Stimulated activated CD4-positive, alpha-beta T cell treated with anti-CD3 and anti-CD28 coated beads, Interleukin-1b, Interleukin-23, amount 100 ng/mL, for 1 hour (primary cell): ENCODE measurements at places on chromosomes 11 and 22.

DNA sequence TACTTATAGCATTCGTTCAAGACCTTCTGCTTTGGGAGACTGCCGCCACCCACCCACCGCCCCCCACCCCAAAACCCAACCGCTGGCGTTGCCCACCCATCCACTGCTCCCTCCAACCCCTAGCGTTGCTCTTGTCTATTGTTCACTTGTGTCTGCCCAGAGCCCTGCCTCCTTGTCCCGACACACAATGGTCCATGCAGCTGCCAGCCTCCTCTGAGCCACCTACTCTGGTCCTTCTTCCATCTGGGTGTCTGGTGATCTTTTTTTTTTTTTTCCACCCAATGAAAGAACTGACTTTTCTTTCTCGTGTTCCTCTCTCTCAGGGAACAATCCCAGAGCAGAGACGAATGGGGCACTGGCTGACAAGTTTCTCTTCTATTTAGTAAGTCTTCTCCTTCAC lies 256.0 kb upstream of the SESN3 start:
- DNase-seq = no peak

- no peak for DNase-seq
Observed at GRCh38 chr22:37464181-37464580, 22.0 kb downstream of the MFNG start.

DNA sequence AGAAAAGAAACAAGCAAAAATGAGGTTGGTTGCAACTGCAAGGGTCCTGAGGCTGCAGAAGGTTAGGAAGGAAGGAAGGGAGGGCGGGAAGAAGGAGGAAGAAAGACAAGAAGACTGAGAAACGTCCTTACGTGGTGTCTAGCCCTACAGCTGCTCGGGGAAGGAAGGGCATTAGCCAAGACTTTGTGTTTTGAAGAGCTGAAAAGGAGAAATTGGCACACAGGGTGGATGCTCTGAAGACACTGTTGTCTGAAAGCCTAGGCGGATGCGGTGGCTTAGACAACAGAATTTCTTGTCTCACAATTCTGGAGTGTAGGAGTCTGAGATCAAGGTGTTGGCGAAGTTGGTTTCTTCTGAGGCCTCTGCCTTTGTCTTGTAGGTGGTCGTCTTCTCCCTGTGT lies 60.7 kb downstream of the MCM5 start:
- DNase-seq = no peak

DNA sequence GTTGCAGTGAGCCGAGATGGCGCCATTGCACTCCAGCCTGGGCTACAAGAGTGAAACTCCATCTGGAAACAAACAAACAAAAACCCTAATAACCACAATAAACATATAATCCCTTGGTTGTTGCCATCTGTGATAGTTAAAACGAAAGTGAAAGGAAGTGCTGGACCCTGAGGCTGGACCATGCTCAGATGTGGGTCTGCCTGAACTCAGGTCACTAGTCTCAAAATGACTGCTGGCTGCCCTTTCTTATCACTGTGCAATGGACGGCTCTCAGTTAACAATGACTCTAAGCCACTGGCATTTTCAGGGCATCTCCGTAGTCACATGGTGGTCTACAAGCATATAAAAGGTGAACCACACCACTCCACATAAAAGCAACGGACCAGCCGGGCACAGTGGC lies 48.2 kb upstream of the FTH1 start:
- no peak for DNase-seq

GRCh38 chr22:29310863-29311339 lies 4.5 kb downstream of the GAS2L1 start:
- no peak for DNase-seq

DNA sequence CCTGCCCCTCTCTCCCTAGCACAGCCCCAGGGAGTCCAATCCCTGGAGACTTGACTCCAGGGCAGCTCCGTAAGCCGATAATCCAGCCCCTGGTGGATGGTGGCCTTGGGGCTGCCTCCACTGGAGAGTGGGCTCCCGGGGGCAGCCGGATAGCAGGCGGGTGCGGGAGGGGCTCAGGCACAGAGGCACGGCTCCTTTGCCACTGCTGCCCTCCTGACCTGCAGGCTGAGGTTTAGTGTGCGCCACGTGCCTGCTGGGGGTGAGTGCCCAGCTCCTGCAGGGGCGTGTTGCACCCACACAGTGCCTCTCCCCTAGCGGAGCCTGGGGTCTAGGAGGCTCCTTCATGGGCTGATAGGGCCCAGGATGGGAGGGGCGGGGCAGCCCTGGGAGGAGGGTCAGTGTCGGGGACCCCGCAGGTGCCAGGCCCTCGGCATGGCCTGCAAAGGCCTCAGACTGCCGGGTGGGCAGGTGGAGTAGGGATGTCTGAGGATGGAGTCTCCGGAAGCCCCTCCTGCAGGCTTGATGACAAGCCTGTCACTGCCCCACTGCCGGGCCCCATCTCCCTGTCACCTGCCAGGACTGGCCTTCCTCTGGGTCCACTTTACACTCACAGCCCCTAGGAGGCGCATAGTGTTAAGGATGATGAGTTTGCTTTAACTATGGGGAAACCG lies 5.6 kb downstream of the DUSP8 start:
- DNase-seq = no peak

- DNase-seq = no peak
Observed at GRCh38 chr11:37858398-37858797, 1260.4 kb upstream of the RAG2 start.

GRCh38 chr11:71459767-71460320 lies 6.8 kb downstream of the NADSYN1 start:
- DNase-seq = no peak

DNA sequence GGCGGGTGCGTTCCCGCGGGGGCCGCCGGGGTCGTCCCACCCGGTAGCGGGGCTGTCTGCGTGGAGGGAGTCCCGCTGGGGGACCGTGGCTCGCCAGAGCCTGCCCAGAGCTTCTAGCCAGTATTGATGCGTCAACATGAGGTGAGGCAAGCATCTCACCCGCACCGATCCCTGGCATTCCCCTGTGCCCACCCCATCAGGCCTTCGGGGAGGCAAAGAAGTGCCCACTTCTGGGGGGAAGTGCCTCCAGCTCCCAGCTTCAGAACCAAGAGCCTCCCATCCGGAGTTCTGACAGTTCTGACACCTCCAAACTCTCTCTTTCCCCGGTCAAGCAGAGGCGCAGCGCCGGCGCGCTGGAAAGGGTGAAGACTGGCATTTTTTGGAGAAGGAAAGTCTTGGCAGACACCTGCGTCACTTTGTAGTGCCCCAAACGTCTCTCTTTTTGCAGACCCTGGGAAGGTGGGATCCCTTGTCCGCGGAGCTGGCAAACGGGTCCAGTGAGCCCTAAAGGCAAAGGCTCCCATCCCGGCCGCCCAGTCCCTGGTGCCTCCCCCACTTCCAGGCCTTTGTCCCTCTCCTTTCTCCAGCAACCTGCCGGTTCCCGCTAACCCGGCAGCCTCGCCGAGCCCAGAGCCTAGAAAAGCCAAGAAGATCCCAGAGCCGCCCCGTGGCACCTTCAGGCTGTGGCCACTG lies 3.2 kb upstream of the PAX6 start:
- DNase-seq = no peak

GRCh38 chr22:25131198-25131887 lies 68.3 kb upstream of the CRYBB3 start:
- DNase-seq = no peak

- no peak for DNase-seq
Observed at GRCh38 chr11:1372660-1373059, 17.1 kb upstream of the BRSK2 start.

GRCh38 chr11:74925281-74925680 lies 23.6 kb downstream of the XRRA1 start:
- DNase-seq = no peak

GRCh38 chr11:45022294-45023064 lies 71.8 kb upstream of the TP53I11 start:
- DNase-seq = no peak

- DNase-seq = no peak
Observed at GRCh38 chr11:92552942-92553341, 328.3 kb downstream of the FAT3 start.

DNA sequence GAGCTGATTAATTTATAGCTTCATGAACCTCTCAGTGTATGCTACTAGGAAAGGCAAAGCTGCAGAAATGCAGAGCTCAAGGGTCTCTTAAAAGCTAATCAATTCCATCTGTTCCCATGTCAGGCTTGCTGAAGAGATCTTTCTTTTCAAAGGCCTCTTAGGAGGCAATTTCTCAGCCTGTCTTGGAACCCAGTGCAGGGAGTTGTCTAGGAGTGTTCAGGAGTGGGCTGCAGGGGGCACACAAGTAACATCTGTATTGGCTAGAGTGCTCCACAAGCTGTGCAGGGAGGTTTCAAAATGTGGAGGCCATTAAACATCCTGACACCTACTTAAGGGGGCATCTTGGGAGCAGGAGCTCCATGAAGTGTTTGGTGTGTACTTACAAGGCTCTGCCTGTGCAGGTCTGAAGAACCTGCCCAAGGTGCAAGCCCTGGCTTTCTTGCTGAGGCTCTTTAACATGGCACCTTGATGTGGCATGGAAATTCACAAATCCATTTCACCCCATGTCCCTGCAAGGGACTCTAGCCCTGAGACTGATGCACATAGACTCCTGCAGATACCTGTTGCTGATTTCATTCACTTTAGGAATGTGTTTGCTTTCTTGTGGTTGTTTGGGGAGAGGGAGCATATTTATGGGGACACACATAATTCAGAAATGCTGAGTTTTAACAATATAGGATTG lies 134.7 kb downstream of the ME3 start:
- no peak for DNase-seq

GRCh38 chr11:128428935-128429334 lies 158.4 kb downstream of the ETS1 start:
- DNase-seq = no peak

DNA sequence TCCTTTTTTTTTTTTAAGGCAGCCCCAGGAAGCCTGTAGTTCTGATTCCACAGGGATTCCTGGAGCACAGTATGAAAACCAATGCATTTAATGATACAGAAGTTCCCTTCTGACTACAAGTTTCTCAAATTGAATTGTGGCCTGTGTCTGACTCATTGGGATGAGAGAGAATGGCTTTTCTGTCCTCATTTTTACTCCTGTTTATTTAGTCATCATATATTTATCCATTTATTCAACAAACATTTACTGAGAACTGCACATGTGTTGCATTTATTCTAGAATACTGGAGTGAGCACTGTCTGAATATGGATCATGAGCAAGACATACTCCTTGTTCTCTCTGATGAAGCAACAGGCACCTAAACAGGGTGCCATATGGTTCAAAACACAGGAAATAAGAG lies 231.2 kb downstream of the NTM start:
- no peak for DNase-seq

DNA sequence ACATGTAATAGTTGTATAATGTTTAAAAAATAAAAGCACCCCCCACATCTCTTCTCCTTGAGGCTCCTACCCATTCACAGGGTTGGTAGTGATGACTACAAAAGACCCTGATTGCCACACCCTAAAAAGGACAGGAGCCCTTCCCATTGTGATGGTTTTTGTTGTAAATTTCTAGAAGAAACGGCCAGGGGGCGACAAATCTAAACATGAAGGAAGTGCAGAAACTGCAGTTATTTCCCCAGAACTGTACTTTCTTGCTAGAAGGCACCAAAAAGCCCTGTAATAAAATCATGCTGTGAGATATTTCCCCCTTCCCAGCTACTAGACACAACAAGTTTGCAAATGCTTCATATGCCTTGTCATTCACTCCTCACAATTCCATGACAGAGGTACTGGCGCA lies 10.8 kb downstream of the PRR5L start:
- DNase-seq = no peak

- no peak for DNase-seq
Observed at GRCh38 chr22:26725012-26725676, 67.8 kb downstream of the MIAT start.

DNA sequence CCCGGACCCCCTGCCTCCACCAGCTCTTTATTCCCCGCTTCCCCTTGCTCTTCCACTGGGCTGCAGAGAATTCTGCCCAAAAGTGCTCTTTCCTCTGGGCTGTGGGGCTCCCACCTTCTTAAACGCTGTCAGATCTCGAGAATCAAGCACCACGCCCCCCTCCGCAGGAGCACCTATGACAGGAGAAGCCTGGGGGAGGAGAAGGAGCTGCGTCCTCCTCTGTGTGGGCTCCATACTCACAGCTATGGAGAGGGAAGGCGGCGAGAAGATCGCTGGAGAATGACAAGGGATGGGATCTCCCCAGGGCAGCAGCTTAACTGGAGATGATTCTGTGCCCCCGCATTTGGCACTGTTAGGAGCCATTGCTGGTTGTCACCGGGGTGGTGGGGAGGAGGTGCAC lies 19.7 kb downstream of the SHISAL1 start:
- DNase-seq = no peak

GRCh38 chr22:49620003-49620556 lies 207.6 kb downstream of the BRD1 start:
- no peak for DNase-seq
